ENCODE measurements at places on chromosomes 2 and 18. TPM values are rescaled to one million over a fixed set of nuclear protein-coding genes. Genes with fewer than 3 reads are reported as not detected.

Gene HNMT
- total RNA-seq: 68.3 TPM

Gene TSPYL6
- total RNA-seq: not detected

Gene VSNL1
- total RNA-seq: not detected

Gene REG1B
- 3.4 TPM for total RNA-seq

Gene UGP2
- 204 TPM for total RNA-seq

Gene EVA1A
- 0.56 TPM for total RNA-seq

Gene CPO
- total RNA-seq: 0.24 TPM

Gene SERPINB3
- total RNA-seq: not detected

Gene CRYGD
- not detected for total RNA-seq

Gene CCBE1
- total RNA-seq: 2.1 TPM

Gene PASK
- 2.3 TPM for total RNA-seq

Gene EIF2B4
- total RNA-seq: 30.1 TPM

Gene DIPK1C
- not detected for total RNA-seq

Gene RBM44
- total RNA-seq: 0.60 TPM

Gene PLCD4
- 1.9 TPM for total RNA-seq

Gene ALK
- 0.37 TPM for total RNA-seq

Gene ITPRIPL1
- total RNA-seq: 1.5 TPM

Gene TMEM247
- total RNA-seq: not detected

Gene TMEM200C
- 2.7 TPM for total RNA-seq

Gene NT5C1B
- not detected for total RNA-seq

Gene LCT
- 0.05 TPM for total RNA-seq

Gene FAM228A
- 1.1 TPM for total RNA-seq

Gene CFAP221
- total RNA-seq: 3.4 TPM

Gene SNX17
- 85.3 TPM for total RNA-seq

Gene TEKT4
- total RNA-seq: not detected

Gene IGFBP2
- 54.8 TPM for total RNA-seq

Gene AMER3
- not detected for total RNA-seq

Gene GALNT13
- total RNA-seq: 6.0 TPM

Gene ELAC1
- total RNA-seq: 6.1 TPM

Gene E2F6
- 13.9 TPM for total RNA-seq

Gene SCYGR4
- total RNA-seq: not detected

Gene RAB6C
- total RNA-seq: not detected

Gene UPP2
- not detected for total RNA-seq

Gene USP14
- 60.0 TPM for total RNA-seq

Gene TMEM150A
- total RNA-seq: 18.3 TPM

Gene IKZF2
- 7.3 TPM for total RNA-seq

Gene TRIM54
- 0.32 TPM for total RNA-seq

Gene DNAH7
- 2.5 TPM for total RNA-seq

Gene VWC2L
- total RNA-seq: 0.10 TPM

Gene HNRNPA3
- total RNA-seq: 152 TPM

Gene CABLES1
- total RNA-seq: 9.3 TPM

Gene CPLX4
- total RNA-seq: not detected

Gene DSC2
- 2.6 TPM for total RNA-seq

Gene BCL11A
- 0.71 TPM for total RNA-seq

Gene HRH4
- total RNA-seq: not detected

Data from posterior vena cava (tissue), 2 donors.